T-cell (primary cell): ENCODE measurements at places on chromosomes 7 and 10.

GRCh38 chr10:73887294-73888039, 13.1 kb upstream of the CAMK2G start:
- DNase-seq: no peak
- H3K4me1 ChIP-seq: peaks cover 6% of the 10 kb centered on the region
- no peak overlapping the region for H3K4me3 ChIP-seq
- no peaks in the 10 kb centered on the region for H3K27me3 ChIP-seq

- H3K27me3 ChIP-seq: no peaks in the 10 kb centered on the region
- no peak overlapping the region for H3K27ac ChIP-seq
- no peak for DNase-seq
Measured at GRCh38 chr7:25073451-25073850, 51.6 kb downstream of the CYCS start.

GRCh38 chr10:26516540-26517101, 78.5 kb downstream of the APBB1IP start:
- peaks cover 95% of the 10 kb centered on the region for H3K36me3 ChIP-seq
- no peak overlapping the region for H3K27ac ChIP-seq
- no peak overlapping the region for H3K4me3 ChIP-seq
- no peaks in the 10 kb centered on the region for H3K4me1 ChIP-seq
- DNase-seq: no peak

GRCh38 chr10:114821915-114822443, 399 bp downstream of the FHIP2A start:
- peaks cover 16% of the 10 kb centered on the region for H3K4me1 ChIP-seq
- DNase-seq: peak; percentile 54
- H3K4me3 ChIP-seq: peak overlapping the region; percentile 95
- no peaks in the 10 kb centered on the region for H3K36me3 ChIP-seq
- H3K27ac ChIP-seq: peak overlapping the region; percentile 68

DNA sequence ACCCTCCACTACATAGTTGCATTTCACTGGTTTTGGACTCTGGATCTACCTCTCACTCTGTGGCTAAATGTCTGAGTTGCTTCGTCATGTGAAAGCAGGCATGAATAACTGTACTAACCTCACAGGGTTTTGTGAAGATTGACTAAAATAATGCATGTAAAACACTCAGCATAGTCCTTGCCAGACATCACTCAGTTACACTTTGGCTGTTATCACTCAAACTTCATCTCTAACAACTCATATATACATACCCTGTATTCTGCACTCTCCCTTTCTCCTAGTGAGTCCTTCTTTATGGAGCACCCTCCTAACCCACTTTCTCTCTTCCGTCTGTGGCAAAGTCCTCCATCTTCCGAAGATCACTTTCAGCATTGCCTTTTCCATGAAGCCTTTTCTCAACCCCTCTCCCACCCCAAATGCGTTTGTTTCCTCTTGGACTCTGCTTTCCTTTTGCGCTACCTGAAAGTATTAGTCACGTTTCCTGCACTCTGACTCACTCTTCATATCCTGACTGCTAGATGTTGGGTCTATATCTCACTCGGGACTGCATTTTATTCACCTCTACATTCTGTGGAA, 72.6 kb downstream of the OSBPL3 start:
- no peak overlapping the region for H3K4me3 ChIP-seq
- H3K27me3 ChIP-seq: no peaks in the 10 kb centered on the region
- no peak for DNase-seq
- peaks cover 65% of the 10 kb centered on the region for H3K4me1 ChIP-seq
- no peaks in the 10 kb centered on the region for H3K36me3 ChIP-seq
